ENCODE measurements at places on chromosomes 12 and 14.

- no peak for DNase-seq
Measured at GRCh38 chr12:9392842-9393241, 184.6 kb upstream of the PZP start.

- DNase-seq: no peak
Measured at GRCh38 chr12:109567296-109567695, 6.0 kb downstream of the MMAB start.

DNA sequence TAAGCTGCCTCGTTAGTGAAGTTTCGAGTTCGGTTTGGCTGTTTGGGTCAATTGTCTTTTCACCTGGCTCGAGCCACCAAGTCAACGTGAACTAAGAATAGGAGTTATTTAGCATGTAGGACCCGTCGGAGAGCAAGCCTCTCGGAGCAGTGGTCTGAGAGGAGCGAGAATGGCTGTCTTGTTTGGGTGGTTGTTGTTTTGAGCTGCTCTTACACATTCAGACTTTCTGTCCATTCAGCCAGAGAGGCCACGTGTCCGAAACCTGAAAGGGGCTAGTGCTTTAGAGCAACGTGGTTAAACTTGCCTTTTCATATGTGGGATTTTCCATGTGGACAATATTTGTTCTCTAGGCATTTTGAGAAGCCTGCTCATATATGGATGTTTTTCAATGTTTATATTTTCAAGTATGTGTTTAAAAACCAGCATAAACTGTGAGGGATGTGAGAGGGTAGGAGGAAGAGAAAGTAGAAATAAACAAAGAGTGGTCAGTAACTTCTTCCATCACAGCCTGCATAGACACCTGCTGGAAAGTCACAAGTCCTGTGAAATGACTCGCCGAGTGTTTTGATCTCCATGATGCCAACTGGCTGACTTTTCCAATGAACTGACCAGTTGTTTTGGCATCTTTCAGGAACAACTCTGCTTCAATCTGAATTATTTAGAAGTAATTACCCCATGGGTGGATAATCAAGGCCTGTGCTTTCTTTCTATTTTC, 221.0 kb downstream of the ASCL1 start:
- no peak for DNase-seq

DNA sequence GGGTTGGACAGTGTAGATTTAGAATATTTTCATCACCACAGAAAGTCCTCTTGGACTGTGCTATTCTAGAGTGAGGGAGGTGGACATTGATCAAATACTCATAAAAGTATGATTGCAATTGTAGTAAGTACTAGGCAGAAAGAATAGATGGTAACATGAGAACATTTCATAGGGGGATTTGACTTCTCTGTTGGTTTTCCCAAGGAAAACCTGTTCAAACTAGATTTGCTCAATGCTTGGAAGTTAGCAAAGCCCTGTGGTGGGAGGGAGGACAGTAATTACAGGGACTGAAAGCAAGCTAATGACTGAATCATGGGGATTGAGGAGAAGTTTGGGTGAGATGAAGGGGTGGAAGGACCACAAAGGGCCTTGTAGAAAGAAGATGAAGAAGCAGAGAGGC, 24.4 kb upstream of the EID3 start:
- no peak for DNase-seq

DNA sequence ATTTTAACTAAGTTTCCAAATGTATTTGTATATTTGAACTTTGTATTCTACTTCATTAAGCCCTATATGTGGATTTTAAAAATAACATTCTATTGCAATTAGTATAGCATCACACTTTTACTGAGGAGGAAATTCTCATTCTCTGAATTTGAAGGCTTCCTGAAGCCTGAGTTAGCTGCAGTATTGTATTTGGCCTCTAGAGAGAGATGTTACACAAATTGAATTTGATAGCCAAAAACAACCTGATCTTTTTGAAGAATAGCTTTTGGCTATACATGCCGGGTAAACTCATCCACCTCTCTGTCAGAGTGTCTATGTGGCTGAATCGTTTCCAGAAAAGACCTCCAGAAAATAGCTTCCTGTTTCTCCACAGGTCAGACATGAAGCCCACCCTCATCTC, 316.5 kb upstream of the OR4E1 start:
- DNase-seq: no peak

DNA sequence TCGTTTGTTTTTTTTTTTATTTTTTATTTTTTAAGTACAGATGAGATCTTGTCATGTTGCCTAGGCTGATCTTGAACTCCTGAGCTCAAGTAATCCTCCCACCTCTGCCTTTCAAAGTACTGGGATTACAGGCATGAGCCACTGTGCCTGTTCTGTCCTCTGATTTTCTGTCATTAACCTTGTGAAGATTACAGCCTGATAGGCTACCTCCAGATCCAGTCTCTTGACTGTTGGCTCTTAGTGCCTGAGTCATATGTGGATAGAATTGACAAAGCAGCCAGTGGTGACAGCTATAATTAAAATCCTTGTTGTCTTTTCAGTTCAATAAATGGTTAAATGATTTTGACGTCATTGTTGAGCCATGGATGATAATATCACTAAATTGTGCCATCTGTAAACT, 21.3 kb upstream of the REP15 start:
- DNase-seq: no peak

GRCh38 chr12:123150744-123151456, at the start of gene PITPNM2:
Gene PITPNM2, minus strand, starts transcription at chr12:123151090. Its CDS starts 116,500 bp downstream, at chr12:123034590.
- DNase-seq: no peak

- DNase-seq: no peak
Measured at GRCh38 chr12:114697741-114698565, 14.0 kb upstream of the TBX3 start.

GRCh38 chr14:92482621-92483319, 30.8 kb upstream of the RIN3 start:
- DNase-seq: no peak

DNA sequence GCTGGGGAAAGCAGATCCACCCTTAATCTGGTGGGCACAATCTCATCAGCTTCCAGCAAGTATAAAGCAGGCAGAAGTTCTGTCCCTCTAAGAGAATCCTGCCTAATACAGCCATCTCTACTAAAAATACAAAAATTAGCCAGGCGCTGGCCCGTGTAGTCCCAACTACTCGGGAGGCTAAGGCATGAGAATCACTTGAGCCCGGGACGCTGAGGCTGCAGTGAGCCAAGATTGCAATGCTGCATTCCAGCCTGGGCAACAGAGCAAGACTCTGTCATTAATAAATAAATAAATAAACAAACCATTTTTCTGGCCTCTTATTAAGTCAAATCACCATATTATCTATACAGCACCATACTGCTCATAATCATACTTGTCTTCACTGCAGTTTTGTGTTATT, 111.2 kb downstream of the MED13L start:
- no peak for DNase-seq

DNA sequence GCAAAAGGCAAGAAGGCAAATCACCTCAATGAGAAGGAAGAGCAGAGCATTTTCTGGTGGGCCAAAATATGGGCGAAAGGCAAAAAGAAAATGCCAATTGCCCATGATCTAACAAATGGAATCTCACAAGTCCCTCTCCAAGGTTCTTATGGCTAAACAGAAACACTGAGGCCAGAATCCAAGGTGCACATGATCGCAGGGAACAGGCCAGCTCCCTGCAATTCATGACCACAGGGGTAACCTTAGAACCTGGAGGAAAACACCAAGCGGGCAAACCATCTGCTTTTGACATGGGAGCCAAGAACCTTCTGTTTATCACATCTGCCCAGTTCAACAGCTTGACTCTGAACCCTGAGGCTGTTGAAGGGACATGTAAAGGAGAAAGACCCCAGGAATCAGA, 60.0 kb downstream of the NT5DC3 start:
- DNase-seq: no peak

GRCh38 chr14:21015312-21015711, 9.5 kb downstream of the NDRG2 start:
- DNase-seq: no peak

DNA sequence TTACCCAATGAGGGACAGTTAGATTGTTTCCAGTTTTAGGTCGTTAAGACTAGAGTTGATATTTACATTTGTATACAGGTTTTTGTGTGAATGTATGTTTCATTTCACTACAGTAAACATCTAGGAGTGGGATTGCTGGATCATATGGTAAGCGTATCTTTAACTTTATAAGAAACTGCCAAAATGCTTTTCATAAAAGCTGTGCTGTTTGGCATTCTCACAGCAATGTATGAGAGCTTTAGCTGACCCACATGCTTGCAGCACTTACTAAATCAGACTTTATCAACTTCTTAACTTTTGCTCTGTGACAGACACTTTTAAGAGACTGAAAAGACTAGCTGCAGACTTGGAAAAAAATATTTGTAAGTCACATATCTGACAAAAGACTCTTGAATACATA, 262.5 kb upstream of the PELI2 start:
- no peak for DNase-seq
